ENCODE measurements at places on chromosomes 1 and 21.

DNA sequence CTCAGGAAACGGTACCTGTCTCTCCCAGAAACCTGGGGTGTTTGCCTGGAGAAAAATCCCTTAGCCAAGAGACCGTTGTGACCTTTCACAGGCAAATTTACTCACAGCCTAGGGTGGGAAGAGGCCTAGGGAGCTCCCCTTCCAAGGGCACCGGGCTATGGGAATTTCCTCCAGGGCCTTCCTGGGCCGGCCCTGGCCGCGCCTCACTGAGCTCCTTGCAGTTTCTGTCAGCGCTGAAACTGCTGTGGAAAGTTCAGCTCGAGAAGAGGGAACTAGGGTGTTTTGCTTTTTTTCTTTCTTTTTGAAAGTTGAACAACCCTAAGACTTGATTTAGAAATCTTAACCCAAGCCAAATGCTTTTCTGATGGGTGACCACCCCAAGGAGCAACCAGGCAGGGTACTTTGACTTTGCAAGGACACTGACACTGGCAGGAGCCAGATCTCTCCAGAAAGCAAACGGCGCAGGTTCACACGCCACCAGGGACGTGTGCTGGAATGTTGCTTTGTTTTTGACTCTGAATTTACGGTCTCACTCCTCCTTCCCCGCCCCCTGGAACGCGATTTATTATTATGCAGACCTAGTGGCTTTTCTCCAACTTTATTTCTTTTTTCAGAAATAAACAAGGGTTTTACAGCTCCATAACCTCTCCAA is 229.6 kb upstream of the JUN start:
- peak; percentile 61 for DNase-seq

DNA sequence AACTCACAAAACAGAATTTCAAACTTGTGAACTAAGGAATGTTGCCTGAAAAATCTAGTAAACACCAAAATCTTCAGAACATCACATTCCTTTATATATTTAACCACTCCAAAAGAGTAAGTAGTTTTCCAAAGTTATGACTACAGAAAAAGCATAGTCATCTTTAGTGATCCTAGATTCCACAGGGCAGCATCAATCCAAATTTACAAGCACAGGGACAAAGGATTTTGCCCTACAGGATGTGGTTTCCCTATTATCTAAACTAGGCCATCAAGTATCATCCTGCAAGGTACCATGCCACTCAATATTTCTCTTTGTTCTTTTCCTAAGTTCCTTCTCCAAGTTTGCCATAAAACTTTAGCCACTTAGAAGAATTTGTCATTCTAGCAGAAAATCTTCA is 33.0 kb downstream of the COP1 start:
- no peak for DNase-seq

DNA sequence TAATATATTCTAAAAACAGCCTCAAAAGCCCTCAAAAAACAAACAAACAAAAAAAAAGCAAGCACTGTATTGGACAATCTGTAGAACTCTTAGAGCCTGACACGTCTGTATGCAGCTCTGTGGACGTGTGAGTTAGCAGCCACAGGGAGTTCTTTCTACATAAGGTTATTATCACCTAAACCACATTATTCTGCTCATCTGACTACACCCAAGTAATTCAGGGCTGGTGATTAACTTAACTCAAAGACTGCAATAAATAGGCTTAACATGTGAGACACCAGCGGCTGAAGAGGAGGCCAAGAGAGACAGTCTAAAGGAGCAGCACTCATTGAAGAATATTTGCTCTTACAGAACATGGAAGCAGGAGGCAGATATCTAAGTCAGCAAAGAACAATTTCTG is 316.0 kb downstream of the VAV3 start:
- no peak for DNase-seq

DNA sequence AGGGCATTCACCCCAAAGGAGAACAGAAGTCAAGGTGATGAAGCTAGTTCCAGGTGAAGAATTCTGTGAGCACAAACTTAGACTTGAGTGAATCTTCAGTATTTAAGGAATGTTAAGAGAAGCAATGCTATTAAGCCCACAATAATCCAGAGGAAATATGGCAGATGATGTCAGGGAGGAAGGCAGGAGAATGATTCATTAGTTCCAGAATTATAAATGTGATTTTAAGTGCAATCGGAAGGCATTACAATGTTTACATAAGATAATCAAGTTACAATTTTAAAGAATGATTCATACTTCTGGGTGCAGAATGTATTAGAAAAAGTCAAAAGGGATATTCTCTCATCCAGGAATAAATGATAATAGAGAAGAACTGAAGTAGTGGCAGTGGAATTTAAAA is 545.2 kb upstream of the BRINP3 start:
- DNase-seq: peak; percentile 55

GRCh38 chr1:116326486-116326885 is 46.6 kb upstream of the ATP1A1 start:
- DNase-seq: no peak

DNA sequence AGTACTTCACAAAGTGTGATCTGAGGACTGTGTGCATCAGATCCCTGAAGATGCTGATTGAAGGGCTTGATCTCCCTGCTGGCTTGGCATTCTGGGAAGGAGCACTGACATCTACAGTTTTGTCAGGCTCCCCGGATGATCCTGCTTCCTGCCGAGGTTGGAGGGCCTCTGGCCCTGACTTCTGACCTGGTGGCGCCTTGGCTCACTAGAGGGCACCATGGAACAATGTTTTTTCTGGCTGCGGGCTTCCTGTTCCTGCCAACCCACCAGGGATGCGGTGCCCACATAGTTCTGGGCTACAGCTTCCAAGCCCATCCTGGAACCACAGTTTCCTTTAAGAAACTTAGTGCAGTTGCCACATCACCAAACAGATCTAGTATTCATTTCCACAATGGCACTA is 38.8 kb upstream of the RASAL2 start:
- peak; percentile 52 for DNase-seq
